ENCODE measurements at places on chromosomes 11 and 22.

DNA sequence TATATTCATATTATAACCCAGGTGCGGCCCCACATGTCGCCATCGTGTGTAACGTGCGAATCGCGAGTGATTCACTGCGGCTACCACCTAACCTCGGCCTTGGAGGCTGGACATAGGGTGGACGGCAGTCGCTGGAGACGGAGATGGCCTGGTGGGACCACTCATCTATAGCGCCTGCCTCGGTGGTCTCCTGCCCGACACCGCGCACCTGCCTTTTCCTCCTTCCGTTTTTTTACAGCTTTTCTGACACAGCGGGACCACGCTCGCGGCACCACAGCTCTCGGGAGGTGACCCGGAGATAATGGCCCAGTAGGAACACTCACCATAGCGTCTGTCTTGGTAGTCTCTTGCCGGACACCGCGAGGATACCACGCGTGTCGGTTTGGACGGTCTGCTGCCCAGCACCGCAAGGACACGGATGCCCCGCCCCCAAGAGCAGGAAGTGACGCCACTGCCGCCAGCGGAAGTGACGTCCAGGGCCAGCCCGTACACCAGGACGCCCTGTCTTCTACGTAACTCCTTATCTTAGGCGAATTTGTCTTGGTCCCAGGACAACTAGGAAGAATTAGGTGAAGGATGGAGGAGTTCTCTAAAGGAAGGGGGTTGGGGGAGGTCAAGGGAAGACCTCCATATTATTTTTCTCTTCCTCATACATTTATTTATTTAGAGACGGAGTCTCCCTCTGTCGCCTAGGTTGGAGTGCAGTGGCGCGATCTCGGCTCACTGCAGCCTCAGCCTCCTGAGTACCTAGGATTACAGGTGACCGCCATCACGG, 6.4 kb downstream of the SNU13 start:
- DNase-seq, result peak; percentile 93

DNA sequence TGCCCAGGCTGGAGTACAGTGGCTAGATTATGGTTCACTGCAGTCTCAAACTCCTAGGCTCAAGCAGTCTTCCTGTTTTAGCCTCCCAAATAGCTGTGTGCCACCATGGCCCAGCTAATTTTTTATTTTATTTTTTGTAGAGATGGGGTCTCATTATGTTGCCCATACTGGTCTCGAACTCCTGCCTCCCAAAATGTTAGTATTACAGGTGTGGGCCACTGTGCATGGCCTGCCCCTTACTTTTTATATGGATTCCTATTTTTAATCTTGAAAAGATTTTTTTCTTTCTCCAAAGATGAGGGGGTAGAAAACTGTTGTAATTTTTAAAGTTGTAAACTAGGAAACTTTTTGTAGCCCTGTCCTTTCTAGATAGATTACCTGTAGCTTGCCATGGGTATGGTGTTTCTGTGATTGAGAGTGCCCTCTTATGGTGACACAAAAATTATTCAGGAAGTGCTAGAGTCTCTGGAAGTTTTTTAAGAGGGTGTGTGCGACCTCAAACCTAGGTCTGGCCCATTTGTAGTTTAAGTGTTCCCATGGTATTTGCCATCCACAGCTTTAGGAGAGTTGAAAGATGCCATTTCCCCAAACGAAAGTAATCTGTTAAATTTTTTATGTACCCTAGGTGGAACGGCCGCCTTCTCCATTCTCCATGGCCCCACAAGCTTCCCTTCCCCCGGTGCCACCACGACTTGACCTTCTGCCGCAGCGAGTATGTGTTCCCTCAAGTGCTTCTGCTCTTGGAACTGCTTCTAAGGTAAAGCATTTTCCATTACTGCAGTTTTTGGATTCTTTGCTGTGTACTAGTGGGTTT, 32.4 kb downstream of the MCAM start:
- peak; percentile 70 for DNase-seq

DNA sequence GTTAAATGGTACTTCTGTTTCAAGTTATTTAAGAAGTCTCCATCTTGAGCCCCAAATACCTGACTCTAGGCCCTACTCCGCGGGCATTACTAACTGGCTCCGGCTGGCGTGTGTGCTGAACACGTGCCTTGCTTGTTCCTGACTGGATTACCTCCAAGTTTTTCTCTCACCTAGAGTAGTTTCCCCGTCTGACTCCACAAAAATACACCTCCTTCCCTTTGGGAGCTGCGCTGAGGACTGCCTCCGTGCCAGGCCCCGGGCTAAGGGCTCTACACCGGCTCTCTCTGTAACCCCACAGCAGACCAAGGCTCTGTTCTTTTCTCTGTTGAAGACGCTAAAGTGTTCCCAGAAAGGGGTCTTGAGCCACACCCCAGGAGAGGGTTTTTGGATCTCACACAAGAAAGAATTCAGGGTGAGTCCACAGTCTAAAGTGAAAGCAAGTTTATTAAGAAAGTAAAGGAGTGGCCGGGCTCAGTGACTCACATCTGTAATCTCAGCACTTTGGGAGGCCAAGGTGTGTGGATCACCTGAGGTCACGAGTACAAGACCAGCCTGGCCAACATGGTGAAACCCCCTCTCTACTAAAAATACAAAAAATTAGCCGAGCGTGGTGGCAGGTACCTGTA, 61.8 kb downstream of the ANO1 start:
- no peak for DNase-seq

DNA sequence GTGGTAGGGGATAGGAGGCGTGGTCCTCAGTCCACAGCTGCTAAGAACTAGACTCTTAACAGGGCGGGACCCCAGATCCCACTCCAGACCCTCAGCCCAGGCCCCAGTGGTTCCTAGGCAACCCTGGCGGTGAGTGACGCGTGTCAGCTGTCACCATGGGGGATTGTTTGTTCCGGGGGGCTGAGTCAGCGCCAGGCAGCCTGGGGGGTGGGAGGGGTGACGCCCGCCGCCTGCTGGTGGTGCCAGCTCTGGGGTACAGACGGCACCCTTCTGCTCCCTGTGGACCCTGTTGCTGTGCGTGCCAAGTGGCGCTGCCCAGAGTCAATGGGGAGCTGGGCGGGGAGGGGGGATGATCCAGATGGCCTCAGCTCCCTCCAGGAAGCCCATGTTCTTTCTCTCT, 2.5 kb downstream of the CNIH2 start:
- DNase-seq, result no peak
